ENCODE measurements at places on chromosomes 3 and 15.

GRCh38 chr15:58329781-58330671 lies 101.8 kb upstream of the LIPC start:
- no peak for DNase-seq

- no peak for DNase-seq
These were observed 9.7 kb upstream of the SLC28A2 start for GRCh38 chr15:45242289-45242688.

DNA sequence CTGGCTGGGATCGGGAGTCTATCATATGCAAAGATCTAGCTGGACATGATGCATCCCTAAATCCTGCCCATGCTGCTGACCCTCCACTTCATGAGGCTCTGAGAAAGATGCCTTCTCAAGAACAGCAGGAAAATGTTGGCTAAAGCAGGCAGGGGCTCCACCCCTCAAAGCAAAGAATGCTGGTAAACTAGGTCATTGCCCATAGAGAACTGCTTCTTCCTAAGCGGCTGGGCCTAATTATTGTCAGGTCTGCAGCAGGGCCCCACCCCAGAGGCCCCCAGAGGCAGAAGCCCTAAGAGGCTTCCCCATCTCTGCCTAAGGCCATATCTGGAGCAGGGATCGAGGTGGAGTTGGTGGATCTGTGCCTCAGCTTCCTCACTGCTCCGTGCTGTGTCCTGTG lies 447.4 kb upstream of the PROK2 start:
- DNase-seq = no peak

- DNase-seq = no peak
These were observed 111.8 kb downstream of the IGF2BP2 start for GRCh38 chr3:185713015-185713414.

- no peak for DNase-seq
These were observed 134.6 kb upstream of the TP63 start for GRCh38 chr3:189496375-189497138.

- no peak for DNase-seq
These were observed 195.1 kb downstream of the DTWD1 start for GRCh38 chr15:49815950-49816349.

- DNase-seq = no peak
These were observed 200.1 kb upstream of the KBTBD8 start for GRCh38 chr3:66797889-66798560.
